ENCODE measurements at places on chromosomes 4 and X.

DNA sequence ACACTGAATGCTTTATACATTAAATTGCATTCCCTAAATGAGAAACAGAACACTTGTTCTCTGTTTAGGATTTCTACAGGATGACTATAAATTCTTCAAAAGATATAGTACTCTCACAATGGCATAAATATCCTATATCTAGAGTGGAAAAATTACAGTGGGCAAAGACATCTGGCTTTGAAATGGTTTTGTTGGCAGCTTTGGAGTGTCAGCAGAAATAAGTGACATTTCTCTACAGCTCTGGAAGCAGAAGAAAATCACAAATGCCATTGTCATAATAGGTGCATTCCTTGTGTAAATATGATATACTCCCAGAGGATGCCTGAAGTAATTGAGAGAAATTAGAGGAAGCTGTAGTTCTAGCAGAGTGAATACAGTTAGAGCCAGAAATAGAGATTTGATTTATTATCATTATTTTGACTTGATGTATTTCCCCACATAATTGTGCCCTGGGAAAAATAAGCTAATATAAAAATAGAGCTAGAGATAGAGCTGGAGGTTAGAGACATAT is 95.9 kb upstream of the GALNTL6 start:
- no peak for DNase-seq

DNA sequence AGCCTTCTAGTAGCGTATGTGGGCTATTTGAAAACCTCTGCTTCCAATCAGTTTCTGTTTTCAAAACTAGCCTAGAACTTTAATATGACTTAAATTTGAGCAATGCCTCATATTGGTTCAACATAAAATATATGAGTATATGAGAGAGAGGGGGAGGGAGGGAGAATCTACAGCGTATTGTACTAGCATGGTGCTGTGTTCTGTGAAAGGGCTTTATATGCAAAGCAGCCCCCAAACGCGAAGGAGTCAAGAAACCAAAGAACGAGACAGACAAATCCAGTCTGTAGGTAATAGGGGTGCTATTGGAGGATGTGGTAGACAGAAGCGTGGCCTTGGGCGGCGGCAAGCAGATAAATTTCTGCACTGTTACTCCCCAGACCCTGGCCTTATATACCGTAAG is 784 bp upstream of the ANXA5 start:
- DNase-seq, result no peak

DNA sequence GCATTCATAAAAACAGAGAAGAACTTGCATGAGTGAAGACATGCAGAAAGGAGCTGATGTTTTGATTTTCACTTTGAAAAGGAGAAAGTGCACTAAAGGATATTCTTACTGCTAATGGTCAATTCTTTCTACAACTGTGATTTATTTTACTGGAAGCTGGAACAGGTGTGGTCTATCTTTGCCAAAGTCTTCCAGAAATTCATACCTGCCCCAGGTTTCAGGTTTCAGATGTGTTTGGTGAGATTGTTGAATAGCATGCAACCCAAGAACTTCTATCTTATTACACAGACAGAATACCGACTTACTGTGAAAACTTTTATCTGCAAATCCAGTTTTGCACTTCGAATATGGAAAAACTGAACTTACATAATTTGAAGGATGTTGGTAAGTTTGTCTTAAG is 388.3 kb downstream of the PDGFC start:
- no peak for DNase-seq

DNA sequence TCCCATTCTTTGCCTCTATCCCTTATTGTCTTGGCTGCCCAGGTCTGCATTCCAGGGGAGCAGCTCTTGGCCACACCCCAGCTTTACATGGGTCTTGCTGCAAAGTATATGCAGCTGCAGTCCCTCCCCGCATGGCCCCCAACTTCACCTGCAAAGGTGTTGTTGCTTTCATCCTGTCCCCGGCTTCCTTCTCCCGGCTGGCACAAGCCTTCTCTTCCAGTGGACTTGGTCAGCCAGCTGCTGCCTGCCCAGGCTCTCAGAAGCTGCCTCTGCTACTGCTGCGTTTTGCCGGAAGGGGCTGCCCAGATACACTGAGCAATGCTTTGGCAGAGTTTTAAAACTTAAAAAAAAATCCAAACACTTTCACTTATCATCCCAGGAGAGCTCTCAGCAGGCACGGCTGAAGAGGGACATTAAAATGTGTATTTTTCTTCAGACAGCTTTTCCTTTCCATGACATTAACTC is 121.2 kb upstream of the PDLIM3 start:
- DNase-seq, result peak; percentile 62

DNA sequence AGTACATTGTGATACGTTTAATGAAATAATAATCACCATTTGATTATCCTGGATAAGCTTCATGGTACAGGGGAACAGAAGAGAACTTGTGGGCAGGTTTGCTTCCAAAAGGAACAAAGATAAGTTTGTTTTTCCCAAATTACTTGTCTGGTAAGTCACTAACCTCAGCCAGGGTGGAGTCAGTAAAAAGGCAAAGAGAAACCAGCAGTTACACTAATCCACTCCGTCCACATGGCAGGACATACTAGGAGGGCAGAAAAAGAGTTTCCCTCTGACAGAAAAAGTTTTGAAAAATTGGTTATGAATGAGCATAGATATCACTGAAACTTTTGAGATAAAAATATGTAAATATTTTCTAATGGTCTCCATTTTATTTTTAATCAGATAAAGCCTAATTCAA is 285.9 kb downstream of the IL15 start:
- DNase-seq, result no peak

- no peak for DNase-seq
These were observed 1.3 kb upstream of the S100P start for GRCh38 chr4:6692379-6692778.

GRCh38 chrX:110519501-110519900 is 160.9 kb downstream of the RTL9 start:
- no peak for DNase-seq

DNA sequence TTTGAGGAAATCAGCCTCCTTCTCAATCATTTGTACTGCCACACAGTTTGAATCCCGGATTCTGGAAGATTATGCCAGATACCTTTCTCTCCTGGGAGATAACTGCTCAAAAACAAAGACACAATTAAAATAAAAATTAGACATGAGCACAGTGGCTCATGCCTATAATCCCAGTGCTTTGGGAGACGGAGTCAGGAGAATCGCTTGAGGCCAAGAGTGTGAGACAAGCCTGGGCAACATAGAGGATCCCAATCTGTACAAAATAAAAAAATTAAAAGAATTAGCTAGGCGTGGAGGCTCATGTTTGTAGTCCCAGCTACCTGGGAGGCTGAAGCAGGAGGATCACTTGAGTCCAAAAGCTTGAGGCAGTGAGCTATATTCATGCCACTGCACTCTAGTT is 376.3 kb upstream of the ZFP42 start:
- no peak for DNase-seq

DNA sequence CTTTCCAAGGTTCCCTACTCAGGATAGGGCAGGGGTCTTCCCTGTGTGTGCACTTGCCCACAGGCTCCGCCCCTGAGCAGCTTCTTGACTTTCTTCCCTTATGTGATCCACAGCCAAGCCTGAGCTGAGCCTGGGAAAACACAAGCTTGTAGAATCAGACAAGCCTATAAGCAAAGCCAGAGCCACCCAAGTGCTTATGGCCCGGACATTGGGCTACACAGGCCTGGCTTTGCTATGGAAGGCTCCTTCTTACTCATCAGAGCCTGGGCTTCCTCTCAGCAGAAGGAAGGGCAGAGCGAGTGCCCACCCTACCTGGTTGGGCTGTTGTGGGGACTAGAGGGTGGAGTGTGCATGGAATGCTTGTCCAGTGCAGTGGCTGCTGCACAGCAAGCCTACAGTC is 1.3 kb upstream of the TNIP2 start:
- no peak for DNase-seq

DNA sequence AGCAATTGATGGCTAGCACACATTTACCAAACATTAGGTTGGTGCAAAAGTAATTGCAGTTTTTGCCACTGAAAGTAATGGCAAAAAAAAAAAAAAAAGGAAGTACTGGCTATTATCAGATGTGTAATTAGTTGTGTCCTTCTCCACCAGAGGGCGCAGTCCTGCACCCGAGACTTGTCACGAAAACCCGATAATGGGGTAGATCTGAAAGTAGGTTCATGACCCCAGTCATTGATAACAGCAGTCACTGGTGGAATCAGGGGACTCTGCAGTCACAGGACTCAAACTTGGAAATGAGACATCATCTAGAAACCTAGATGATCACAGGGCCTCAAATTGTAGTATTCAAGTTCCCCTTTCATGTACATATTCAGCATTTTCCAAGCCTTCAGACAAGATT is 13.1 kb upstream of the ACOT9 start:
- DNase-seq, result peak; percentile 50

- no peak for DNase-seq
These were observed 64.5 kb downstream of the ARL9 start for GRCh38 chr4:56570041-56570440.

DNA sequence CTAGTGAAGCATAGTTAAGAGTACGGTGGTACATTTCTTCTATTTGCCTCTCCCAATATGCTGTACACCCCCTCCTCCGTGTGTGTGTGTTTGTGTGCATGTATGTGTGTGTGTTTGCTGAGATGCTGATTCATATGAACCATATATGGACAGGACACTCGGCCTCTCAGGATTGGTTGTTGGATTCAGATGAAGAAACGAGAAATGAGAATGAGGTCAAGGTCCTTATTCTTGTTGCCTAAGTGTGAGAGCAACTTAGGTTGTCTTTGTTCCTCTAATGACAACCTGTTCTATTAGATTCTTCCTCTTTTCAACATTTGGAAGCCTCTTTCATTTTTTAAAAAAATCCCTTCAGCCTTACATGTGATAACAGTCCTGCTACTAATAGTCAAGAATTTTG is 1387.6 kb downstream of the STIM2 start:
- no peak for DNase-seq

- DNase-seq, result no peak
These were observed 1.3 kb downstream of the GAK start for GRCh38 chr4:930827-931193.

GRCh38 chr4:28357990-28358389 is 1497.3 kb downstream of the STIM2 start:
- DNase-seq, result no peak

DNA sequence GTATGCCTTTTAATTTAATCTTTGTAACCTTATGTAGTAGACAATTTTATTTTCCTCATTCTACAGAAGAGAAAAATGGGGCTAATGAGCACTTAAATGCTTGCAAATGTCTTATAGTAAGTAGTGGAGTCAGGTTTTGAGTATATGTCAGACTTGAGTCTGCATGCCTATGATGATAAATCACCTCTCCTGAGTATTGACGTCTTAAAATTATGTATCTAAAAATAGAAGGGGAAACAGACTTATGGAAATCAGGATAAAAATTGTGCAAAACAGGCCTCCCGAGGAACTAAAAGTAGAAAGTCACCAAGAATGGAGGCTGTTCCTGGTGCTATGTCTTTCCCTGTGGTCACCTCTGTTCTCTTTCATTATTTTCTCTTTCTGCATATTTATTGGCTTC is 92.7 kb downstream of the STIM2 start:
- DNase-seq, result no peak

GRCh38 chr4:8250227-8250626 is 19.3 kb upstream of the HTRA3 start:
- no peak for DNase-seq

DNA sequence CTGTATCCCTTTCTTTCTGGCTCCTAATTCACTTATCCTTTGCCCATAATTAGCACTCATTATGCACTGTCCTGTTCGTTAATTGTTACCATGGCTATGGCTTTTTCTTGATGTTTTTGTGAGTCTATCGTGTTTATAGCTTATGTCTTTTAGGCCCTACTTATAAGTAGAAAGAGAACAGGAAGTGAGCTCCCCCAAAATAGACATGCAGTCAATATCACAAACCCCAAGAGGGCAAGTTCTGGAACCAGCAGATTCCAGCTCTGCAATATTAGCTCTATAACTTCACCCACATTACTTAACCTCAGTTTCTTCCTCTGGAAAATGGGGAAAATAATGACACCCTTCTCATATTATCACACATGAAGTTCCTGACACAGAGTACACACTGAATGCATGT is 7.4 kb upstream of the HS3ST1 start:
- no peak for DNase-seq

DNA sequence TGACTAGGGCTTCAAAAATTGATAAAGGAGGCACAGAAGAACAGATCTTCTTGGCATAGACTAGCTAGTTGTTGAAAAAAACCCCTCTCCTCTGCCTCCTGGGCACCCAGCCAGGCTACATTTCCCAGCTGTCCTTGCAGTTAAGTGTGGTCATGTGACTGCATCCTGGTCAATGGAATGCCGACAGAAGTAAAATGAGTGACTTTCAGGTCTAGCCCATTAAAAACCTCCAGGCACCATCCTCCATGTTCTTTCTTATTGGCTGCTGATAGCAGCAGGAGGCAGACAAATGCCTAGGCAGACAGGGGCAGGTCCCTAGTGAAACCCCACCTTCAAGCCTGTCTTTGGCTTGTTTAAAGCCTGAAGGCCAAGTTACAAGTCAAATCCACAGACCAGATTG is 35.3 kb downstream of the ATXN3L start:
- no peak for DNase-seq

DNA sequence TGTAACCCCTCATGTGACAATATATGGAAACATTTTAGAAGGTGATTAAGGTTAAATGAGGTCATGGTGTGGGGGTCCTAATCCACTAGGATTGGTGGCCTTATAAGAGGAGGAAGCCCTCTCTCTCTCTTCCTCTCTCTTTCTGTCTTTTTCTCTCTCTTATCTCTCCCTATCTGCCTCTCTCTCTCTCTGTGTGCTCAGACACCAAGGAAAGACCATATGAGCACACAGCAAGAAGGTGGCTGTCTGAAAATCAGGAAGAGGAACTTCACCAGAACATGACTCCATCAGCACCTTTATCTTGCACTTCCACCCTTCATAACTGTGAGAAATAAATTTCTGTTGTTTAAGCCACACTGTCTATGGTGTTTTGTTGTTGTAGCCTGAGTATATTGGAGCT is 1472.2 kb downstream of the PCDH7 start:
- no peak for DNase-seq

- no peak for DNase-seq
These were observed 16.7 kb downstream of the ATP1B4 start for GRCh38 chrX:120378570-120378969.

DNA sequence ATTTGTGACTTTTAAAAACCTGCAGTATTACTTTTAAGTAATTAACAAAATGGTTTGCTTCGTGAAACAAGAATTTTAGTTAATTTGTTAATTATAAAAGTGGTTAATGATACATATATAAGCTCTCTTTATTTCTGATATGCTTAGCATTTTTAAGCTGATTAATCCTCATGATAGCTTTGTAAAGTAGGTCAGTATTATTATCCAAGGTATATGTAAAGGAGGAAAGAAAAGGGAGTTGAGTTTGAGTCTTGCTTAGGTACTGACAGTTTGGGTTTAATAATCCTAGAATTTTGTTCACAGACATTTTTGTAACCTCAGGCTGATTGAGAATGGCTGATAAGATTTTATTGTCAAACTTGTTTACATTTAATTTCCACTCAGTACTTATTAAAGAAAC is 21.8 kb downstream of the HERC3 start:
- no peak for DNase-seq

- DNase-seq, result no peak
These were observed 210.4 kb downstream of the PTTG2 start for GRCh38 chr4:38170338-38171169.

- no peak for DNase-seq
These were observed 4.2 kb upstream of the MTMR1 start for GRCh38 chrX:150688911-150689451.
